ENCODE measurements at places on chromosomes 2 and 18.

- DNase-seq = no peak
These were observed 39.1 kb upstream of the PPP1R1C start for GRCh38 chr2:181946444-181947127.

- no peak for DNase-seq
These were observed 65.2 kb upstream of the RNF152 start for GRCh38 chr18:61957801-61958516.

GRCh38 chr18:63664571-63664970 is 2.9 kb upstream of the SERPINB3 start:
- DNase-seq = no peak

- no peak for DNase-seq
These were observed 15.9 kb downstream of the CPO start for GRCh38 chr2:206955253-206955652.

GRCh38 chr2:20536619-20537422 is 89.9 kb downstream of the RHOB start:
- no peak for DNase-seq

GRCh38 chr2:127954857-127955256 is 69.1 kb upstream of the AMMECR1L start:
- no peak for DNase-seq

- DNase-seq = no peak
These were observed 43.0 kb downstream of the RAD51AP2 start for GRCh38 chr2:17475286-17475685.

- no peak for DNase-seq
These were observed 223.7 kb upstream of the RBBP8 start for GRCh38 chr18:22709288-22710060.

- no peak for DNase-seq
These were observed 6.6 kb downstream of the TRAF3IP1 start for GRCh38 chr2:238326801-238327365.

GRCh38 chr2:26730549-26731344 is 33.3 kb upstream of the SLC35F6 start:
- no peak for DNase-seq
